ENCODE measurements at places on chromosomes 12 and 14.

GRCh38 chr12:52130711-52131110 lies 51.2 kb downstream of the SMIM41 start:
- DNase-seq, result no peak

- no peak for DNase-seq
Measured at GRCh38 chr12:130203151-130203550, 40.9 kb downstream of the FZD10 start.

DNA sequence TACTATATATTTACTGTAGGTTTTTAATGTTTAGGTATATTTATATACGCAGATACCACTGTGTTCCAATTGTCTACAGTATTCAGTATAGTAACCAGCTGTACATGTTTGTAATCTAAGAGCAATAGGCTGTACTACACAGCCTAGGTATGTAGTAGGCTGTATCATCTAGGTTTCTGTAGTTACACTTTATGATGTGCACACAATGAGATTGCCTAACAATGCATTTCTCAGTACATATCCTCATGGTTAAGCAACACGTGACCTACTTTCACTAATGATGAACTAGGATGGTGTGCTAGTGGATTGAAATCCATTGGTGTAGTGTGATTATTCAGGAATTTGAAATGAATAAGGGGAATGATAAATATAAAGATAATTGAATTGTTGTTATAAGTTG lies 77.7 kb downstream of the ETNK1 start:
- DNase-seq, result no peak

- DNase-seq, result peak; percentile 43
Measured at GRCh38 chr12:90111791-90112580, 403.3 kb upstream of the ATP2B1 start.

- peak; percentile 20 for DNase-seq
Measured at GRCh38 chr14:76775695-76776427, 14.6 kb downstream of the VASH1 start.

GRCh38 chr12:23528316-23528715 lies 421.2 kb downstream of the SOX5 start:
- DNase-seq, result no peak

DNA sequence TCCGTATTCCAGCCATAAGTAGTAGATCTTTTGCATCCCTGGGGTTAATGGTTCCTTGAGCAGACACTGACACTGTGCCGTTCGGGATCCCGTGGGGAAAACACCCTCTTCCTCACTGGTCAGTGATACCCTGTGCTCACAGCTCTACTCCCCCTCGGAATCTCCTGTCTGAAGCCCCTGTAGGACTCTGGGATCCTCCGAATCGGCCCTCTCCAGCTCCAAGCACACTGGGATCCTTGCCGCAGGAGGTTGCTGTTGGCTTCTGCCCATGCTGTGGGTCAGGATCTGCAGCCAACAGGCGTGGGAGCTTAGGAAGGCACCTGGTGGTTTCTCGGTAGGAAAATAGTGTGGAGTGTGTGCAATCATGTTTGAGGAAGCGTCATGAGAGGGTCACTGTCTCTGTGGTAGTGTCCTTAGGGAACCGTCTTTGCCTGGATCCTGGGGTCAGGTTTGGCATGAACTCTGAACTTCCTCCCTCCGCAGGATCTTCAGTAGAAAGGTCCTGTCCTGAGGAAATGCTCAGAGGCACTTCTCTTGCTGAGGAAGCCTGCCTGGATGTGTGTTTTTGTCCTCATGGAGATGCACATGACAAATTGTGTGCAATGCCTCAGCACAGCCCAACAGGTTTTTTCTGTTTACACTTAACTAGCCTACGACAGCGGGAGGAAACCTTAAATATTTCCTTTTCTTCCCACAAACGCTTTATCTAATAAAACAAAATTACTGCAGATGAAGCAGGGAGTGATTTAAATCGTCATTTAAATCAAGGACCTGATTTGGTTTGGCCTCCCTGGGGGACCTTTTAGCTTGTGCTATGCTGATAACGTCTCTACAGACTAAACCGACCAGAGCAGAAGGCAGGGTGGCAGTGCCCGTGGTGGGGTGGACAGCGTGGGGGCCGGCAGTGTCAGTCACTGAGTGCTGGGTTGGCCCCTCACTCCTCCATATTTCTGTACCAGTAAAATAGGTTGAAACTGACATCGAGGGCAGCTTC lies 18.7 kb downstream of the FBXL14 start:
- DNase-seq, result no peak

GRCh38 chr12:67394550-67394949 lies 125.4 kb downstream of the CAND1 start:
- peak; percentile 80 for DNase-seq

- DNase-seq, result peak; percentile 32
Measured at GRCh38 chr12:20101046-20101445, 267.3 kb upstream of the PDE3A start.

DNA sequence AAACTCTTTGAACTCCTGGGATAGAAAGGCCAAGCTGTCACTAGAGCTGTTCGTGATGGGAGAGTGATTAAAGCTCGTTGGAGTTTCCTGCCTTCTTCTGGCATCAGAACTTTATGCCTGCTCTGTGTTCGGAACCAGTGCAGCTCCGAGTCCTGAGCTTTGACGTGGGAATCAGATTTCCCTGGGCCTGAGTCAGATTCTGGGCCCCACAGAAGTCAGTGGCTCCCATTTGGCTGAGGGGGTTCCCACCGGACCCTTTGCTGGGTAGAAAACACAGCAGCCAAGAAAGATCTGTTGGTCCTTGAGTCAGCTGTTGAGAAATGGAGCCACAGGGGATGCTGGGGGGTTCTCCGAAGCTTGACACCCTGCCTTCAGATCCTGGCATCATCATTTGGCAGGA lies 238.0 kb downstream of the CHST11 start:
- DNase-seq, result no peak

- DNase-seq, result no peak
Measured at GRCh38 chr14:54730156-54730961, 163.4 kb downstream of the SAMD4A start.

DNA sequence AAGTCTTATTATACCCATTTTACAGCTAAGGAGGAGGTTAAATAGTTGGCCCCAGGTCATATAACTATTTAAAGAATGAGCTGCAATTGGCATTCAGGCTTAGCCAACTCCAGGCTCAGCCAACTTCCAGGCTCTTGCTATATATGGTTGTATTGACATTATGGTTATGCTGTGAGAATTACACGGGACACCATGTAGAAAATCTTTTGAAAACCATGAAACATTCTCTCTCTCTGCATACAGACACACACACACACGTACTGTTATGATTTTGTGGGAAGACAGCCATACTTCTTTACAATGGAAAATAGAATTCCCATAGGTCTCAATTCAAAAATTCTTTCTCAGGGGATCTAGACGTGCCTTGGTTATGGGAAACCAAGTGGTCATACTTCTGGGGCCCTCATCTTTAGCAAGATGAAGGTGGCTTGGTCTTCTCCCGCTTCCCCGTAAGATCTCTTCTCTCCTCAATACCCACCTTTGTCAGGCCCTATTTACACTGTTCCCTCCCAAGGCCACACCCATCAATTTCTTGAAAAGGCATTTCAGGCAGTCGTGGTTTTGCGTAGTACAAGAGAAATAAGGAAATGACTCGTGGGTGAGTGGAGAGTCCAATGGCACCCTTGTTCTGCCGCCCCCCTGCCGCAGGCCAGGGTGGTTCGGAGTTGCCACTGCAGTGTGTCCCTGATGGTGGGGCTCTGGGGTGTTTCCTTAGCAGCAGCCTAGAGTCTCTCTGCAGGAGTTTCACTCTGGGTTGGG lies 10.0 kb upstream of the GPRC5A start:
- DNase-seq, result no peak

- DNase-seq, result peak; percentile 44
Measured at GRCh38 chr12:79689477-79690141, 1.2 kb downstream of the PAWR start.

DNA sequence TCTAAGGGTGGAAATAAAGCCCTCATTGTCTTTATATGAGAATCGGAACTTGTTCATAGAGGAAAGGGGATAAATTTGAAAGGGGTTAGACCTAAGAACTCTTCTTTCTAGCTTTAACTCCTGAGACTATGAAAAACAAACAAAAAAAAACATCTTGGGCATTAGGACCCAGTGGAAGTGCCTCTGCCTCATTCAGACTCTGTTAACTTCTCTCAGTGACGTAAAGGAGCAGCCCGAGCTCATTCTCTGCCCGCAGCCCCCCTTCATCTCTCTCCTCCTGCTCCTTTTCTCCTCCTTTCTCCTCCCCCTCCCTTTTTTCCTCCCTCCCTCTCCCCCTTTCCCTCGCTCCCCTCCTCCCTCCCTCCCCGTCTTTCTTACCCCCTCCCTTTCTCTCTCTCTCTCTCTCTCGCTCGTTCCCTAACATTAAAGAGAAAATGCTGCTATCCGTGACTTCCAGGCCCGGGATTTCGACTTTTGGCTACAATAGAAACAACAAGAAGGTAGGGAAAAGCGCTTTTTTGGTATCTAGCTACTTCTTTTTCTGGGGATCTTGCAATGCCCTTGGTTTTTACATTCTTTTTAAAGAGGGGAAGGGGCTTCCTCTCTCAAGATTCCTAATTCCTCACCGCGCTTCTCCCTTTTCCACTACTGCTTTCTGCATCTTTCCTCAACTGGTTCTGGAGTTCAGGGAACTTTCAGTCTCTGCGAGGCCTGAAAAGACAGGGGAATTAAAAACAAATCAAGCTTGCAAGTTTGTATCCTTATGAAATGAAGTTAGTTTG lies at the start of gene RBMS2:
Gene RBMS2, plus strand, starts transcription at position 231 of the 782 bp plus-strand sequence. Its CDS starts 204 bp downstream, at position 435.
- DNase-seq, result peak; percentile 93

GRCh38 chr12:114779186-114779585 lies 95.2 kb upstream of the TBX3 start:
- no peak for DNase-seq

- DNase-seq, result no peak
Measured at GRCh38 chr12:112001576-112001975, 11.4 kb downstream of the TMEM116 start.

GRCh38 chr12:39959031-39959430 lies 146.8 kb downstream of the SLC2A13 start:
- DNase-seq, result no peak

DNA sequence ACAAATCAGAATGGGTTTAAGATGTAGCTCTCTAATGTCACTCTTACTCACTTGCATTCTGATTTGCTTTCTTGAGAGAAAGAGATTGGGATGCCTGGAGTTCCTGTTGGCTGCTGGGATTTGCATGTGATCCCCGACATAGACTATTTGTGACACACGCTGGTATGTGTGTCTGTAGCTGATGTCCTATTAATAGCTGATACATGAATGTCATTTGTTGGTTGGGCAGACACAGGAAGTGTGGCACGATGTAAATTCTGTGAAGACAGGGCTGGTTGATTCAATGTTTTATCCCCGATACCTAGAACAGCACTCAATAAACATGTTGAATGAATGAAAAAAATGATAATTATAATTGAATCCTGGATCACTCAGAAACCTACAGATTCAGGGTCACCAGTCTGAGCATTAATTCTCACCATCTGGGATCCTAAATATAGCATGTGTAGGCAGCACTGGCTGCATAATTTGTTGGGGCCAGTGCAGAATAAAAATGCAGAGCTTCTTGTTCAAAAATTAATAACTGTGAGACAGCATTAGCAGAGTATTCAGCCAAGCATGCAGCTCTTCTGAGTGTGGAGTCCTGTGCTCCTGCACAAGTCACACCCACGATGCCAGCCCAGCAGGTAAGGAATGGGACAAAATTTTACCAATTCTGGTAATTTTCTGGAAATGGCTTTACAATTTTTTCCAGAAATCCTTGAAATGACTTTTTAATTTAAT lies 35.5 kb upstream of the SOCS2 start:
- DNase-seq, result no peak

DNA sequence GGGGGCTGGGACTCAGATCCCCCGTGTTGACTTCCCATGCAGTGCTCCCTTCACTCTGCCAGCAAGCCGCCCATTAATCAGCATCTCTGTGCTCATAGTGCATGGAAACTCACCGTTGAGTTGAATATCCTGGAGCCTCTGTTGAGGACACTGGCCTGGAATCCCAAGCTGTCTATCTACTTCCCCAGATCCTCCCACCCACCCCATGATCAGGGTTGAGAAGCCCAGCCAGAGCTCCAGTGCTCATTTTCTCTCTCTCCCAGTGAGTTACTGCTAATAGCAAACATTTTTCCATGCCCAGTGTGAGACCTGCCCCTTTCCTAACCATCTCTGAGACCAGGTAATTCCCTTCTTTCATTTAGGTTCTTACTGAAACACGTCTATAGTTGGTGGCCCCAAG lies 88.2 kb downstream of the SLC24A4 start:
- DNase-seq, result no peak

- DNase-seq, result peak; percentile 55
Measured at GRCh38 chr14:64680013-64680713, 24.1 kb upstream of the PLEKHG3 start.

DNA sequence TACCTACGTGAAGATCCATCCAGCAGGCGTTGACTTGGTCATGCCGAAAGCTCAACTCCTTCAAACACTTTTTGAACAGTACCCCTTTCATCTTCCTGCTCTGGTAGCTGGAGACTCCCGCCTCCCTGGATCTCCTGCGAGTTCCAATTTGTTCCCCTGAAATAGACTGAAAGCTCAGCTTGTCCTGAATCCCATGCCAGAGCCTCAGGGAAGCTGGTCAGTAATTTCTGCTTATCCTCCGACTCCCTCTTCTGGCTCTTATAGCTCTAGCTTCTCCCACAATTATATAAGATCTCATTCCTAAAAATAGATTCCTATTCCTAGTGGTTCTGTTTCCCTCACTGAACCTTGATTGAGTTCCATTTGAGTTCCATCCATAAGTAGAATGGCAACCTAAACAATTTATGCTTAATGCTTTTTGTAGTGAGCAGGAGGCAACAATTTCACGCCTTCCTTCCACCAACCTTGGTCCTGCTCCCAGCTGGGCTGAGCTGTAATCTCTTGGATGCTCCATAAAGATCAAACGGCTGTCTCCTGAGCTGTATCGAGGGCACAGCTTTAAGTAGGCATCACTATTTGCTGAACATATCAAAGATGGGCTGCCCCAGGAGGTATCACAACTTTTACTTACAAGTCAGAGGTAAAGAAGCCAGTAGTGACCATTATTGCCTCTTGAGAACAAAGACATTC lies 8.0 kb upstream of the TMEM132C start:
- DNase-seq, result peak; percentile 28

GRCh38 chr12:104122298-104122697 lies 15.7 kb downstream of the NFYB start:
- DNase-seq, result no peak

DNA sequence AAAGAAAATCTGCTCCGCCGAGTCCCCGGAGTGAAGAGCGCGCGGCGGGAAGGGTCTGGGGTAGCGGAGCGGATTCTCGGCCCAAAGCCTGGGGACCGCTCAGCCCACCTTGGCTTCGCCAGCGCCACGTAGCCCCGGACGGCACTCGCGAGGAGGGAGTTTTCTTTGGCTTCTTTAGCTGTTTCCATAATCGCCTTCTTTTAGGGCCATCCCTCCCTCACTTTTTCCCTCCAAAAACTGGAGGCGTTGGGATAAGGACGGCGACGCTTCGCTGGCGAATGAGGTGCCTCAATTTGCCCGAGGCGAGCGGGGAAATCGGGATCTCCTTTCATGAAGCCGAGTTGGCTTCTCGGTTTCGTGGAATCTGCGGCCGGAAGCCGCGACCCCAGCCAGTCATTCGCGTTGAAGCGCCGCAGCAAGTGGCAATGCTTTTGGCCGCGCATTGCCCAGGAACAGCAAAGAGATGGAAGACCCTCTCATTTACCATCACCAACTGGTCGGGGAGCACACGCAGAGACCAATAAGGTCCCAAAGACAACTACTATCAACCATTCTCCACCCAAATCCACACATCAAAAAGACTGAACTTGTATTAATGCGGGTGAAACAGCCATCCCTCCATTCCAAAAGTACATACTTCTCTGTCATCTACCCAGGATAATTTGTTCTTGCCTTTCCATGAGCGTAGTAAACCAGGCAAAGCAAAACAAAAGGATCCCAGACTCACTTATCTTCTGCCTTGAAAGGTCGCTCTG lies 8.4 kb upstream of the SIX1 start:
- DNase-seq, result no peak

GRCh38 chr12:107736914-107737313 lies 24.0 kb downstream of the PRDM4 start:
- no peak for DNase-seq
